ENCODE measurements at places on chromosomes 4 and X.

- DNase-seq: no peak
Measured at GRCh38 chrX:103565752-103566151, 19.6 kb upstream of the TCEAL4 start.

GRCh38 chrX:41599507-41599906 is 89.3 kb upstream of the GPR34 start:
- DNase-seq: no peak

DNA sequence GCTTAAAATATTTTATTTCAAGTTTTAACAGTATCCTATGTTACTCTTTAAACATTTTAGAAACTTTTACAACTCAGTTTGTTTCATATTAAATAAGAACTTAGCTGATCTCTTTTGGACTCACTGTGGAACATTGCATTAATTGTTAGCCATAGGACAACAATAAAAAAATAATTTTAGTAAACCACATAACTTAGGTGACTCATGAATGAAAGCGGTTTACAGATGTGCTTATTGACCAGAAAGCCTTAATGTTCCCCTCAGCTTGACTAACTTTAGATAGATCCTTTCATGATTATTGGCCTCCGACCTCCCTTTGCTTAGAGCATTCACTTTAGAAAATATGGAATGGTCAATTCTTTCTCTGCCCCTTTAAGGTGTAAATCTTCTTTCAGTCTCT is 783.5 kb upstream of the MAGEB2 start:
- DNase-seq: no peak

- DNase-seq: no peak
Measured at GRCh38 chr4:142923619-142924018, 77.5 kb upstream of the INPP4B start.

DNA sequence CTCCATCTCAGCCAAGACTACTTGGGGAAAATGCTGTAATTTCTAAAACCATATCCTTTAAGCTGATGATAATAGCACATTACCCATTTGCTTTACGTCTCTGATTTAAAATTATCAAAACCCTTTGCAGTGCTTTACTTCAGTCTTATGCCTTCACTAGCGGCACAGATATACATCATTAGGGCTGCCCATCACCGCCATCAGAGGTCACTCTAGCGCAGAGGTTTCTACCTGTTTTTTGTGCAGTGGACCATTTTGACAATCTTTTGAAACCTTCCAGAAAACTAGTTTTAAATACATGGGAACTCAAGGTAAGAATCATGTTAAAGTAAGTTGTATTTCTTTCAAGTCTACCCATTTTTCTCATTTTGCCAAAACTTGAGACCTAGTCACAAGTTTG is 592.5 kb downstream of the PPARGC1A start:
- DNase-seq: no peak

DNA sequence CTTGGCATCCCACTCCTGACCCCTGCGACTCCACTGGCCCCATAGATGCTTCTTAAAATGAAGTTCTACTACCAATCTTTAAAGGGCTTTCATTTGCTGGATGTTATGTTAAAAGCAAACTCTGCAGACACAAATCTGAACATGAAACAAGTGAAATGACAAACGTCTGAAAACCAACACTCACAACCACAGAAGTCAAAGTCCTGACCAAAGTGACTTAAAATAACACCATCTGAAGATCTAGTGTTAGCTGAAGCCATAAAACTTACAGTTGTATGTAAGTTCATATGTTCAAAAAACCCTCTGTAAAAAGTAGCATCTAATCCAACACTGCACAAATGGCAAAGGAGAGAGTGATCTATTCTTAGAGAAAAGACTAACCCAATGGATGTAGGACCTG is 178.7 kb downstream of the SH3KBP1 start:
- no peak for DNase-seq

DNA sequence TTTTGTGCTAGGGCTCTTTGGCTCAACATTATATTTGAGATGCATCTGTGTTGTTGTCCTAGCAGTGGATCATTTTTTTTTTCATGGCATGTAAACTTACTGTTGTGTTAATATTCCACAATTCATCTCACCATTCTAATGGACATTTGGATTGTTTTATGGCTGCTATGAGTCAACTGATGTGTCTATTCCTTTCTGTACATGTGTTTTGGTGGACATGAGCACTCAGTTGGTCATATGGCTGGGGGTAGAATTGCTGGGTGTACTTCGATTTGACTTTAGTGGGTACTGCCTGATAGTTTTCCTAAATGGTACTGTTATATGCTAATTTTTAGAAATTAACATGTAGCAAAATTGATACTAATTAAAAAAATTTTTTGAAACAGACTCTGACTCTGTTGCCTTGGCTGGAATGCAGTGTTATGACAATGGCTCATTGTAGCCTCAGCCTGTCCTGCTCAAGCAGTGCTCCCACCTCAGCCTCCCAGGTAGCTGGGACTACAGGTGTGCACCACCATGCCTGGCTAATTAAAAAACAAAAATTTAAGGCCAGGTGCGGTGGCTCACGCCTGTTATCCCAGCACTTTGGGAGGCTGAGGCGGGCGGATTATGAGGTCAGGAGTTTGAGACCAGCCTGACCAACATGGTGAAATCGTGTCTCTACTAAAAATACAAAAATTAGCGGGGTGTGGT is 9.0 kb downstream of the FAM193A start:
- DNase-seq: no peak

DNA sequence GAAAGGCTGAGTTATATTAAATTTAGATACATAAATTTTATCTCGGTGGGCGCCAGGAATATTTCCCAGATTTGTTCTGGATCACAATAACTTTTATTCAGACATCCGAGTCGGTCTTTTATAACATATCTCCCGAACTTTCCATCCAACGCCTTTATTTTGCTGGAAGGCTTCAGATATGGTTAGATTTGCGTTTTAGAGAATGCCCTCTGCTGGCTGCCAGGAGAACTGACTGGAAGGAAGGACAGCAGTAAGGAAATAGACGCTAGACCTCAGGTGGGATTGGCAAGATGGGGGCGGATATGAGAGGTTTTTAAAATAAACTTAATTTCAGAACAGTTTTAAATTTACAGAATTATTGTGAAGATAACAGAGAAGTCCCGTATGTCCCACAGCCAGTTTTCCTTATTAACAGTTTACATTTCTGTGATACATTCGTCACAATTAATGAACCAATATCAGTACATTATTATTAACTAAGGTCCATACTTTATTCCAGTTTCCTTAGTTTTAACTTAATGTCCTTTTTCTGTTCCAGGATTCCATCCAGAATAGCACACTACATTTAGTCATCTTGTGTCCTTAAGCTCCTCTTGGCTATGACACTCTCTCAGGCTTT is 4.6 kb upstream of the KANTR start:
- peak; percentile 78 for DNase-seq

DNA sequence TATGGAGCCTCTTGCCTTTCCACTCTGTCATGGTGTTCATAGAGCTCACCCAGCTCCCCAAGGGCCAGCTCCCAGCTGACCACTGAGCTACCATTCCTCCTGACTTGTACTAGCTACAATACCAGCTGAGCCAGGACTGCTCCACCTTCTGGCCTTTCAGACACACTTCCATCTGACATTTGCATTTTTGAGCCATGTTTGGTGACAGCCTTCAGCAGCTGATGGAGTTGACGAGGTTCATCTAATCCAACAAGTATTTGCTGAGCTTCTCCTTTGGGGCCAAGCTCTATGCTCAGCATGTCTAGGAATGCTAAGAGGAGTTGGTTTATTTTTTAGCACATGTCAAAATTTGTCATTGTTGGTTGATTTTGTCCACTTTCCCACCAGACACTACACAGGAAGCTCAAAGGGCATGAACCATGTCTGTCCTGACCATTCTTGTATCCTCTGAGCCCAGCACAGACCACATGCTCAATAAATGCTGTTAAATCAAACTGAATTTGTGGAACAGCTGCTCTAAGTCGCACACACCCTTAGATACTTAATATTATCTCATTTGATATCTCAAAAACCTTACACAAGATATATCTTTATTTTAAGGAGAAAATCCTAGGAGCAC is 142.6 kb upstream of the PPARGC1A start:
- no peak for DNase-seq

- DNase-seq: no peak
Measured at GRCh38 chr4:159035570-159035969, 67.3 kb upstream of the RAPGEF2 start.

DNA sequence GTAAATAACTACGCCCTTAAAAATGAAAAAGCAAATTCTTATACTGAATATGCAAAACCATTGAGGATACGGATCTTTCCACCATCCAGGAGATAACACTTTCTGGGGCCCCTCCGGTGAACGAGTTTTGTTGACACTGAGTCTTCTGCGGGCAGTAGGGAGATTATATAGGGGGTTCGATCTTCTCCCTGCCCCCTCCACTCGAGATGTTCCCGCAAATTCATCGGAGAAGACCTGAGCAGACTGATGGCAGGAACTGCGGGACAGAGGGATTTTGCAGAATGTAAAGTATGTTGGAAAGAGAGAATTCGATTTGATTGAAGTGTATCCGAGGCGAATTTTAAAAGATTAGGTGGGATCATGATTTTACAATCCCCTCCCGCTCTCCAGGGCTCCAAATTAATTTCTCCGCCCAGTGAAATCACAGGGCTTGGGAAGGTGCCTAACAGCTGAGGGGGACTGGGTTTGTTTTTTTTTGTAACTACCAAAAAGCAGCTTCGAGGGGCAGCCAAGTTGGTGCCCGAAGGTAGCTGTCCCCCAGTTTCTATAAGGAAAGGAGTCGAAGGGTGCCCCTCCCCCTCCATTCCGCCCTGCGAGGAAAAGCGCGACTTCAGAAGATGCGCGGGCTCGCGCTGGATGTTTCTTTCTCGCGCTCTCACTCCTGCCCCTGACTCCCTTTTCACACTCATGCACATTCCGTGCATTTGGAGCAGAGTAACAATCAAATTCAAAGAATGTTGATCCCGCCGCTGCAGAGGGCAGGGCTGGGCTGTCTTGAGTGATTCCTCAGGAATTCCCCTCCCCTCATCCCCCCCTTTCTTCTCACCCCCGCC is 1.2 kb downstream of the TMEM255A start:
- DNase-seq: no peak

- no peak for DNase-seq
Measured at GRCh38 chrX:65718538-65718937, 51.1 kb downstream of the MSN start.

DNA sequence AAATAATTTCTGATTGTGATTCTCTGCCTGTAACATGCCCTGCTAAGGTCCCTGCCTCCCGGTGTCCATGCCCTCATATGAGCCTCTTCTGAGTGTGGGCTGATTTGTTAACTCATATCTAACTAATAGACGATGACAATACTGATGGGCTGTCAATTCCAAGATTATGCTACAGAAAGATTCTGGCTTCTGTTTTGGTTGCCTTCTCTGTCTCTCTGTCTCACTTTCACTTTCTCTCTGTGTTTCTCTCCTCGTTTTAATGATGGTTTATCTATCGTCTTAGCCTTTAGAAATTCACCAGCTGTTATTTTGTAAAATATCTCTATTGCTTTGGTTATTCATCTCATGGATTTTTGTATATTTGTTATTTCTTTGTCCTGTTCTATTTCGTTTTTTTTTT is 312.5 kb upstream of the ANXA10 start:
- no peak for DNase-seq

DNA sequence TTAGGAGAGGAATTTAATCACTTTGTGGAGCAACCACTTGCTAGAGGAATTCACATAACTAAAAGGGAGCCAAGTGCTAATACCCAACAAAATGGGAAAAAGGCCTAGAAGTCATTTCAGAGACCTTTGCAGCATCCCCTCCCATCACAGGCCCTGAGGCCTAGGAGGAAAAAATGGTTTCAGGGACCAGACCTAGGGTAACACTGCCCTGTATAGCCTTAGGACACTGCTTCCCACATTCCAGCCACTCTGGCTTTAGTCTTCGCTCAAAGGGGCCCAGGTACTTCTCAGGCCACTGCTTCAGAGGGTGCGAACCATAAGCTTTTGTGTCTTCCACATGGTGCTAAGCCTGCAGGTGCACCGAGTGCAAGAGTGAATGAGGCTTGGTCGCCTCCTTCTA is 19.1 kb downstream of the SPANXN2 start:
- DNase-seq: no peak

DNA sequence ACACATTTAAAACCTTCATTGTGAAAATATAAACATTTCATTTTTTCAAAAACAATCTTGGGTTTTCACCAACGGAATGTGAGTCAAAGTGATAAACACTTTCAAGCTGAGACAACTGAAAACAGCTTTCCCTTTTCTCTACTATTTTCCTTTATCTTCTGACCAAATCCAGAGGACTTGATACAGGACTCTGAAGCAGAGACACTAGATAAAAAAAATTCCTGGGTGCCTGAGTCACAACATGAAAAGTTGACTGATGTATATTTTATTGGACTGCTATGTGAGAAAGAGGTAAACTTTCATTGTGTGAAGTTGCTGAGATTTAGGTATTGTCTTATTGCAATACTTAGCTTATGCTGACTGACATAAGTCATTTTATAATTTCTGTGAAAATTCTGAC is 411.2 kb downstream of the SPOCK3 start:
- no peak for DNase-seq

DNA sequence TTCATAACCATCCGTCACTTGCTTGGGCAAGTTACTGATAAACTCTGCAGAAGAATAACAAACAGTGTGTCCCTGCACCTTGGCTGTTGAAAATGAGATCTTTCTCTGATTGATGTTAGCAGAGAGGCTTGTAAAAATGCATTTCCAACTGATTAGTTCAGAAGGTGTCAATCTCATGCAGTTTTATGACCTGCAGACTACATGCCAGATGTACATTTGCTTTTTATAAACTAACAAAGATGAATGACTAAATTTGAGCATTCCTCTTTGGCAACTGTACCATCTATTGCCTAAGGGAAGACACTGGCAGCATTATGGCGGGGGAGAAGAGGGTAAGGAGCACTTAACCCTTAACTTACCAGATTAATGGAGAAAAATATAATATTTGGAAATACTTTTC is 192.8 kb downstream of the DCTD start:
- DNase-seq: no peak

- DNase-seq: no peak
Measured at GRCh38 chrX:155959018-155959587, 38.4 kb upstream of the IL9R start.

DNA sequence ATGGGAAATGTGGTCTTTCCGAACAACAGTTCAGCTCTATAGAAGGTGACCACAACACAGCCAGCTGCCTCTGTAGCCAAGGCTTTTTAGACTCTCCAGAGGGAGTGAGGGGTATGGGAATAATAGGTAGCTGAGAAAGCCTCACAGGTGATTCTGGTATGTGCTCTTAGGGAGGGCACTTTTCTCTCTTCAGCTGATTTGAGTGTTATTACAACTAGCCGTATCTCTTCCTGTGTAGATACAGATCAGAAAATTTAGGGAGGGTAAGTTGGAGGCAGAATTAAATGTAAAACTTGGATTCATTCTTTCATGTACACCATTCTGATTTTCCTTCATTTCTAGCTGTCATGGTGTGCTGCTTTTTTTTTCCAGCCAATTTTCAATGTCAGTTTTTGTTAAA is 154.9 kb downstream of the BMPR1B start:
- no peak for DNase-seq
